ENCODE measurements at places on chromosomes 5 and 9.

- no peak for DNase-seq
These were observed 164.3 kb downstream of the TMEM232 start for GRCh38 chr5:110562191-110562590.

GRCh38 chr9:136629879-136630661, 32.6 kb upstream of the EGFL7 start:
- DNase-seq = peak; percentile 26

DNA sequence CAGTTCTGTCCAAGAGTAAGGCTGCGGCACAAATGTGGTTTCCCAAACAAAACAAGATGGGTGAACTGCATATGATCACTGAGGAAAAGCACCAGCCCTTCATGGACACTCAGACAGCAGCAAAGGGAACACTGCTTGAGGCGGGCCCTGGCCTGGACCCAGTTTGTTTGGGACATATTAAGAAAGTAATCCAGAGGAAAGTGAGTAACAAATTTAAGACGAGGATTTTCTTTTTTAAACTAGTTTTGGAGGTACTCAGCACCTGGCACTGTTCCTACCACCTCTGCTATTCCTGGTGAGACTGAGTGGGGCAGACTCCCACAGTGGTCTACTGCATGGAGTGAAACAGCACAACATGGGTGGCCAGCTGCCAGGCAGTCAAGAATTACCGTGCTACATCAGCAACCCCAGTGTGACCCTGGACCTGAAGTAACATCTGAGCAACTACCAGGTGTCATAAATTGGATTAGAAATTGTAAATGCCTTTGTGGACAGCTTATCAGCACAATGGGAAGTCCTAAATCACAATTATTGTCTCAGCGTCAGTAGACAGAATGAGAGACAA, 28.5 kb downstream of the P4HA2 start:
- DNase-seq = no peak

GRCh38 chr9:68705531-68706362, 707 bp downstream of the PIP5K1B start:
- DNase-seq = peak; percentile 48

GRCh38 chr9:78630966-78631365, 334.0 kb downstream of the PSAT1 start:
- DNase-seq = no peak

DNA sequence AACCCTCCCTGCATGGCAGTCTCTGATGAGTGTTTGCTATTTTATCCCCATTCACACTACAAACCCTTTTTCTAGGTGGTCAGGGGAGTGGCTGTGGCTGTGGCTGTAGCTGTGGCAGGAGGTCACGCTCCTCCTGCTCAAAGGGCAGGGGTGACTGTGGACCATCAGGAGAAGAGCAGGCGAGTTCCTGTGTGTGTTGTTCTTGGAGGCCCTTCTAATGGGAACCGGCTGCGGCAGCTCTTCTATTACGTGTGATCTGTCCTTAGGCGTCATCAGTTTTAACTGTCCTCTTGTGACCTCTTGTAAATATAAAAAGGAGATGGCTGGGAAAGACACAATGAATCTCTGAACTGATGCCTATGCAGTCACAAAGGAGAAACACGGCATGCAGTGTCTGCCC, 65.1 kb downstream of the ANKH start:
- DNase-seq = no peak

DNA sequence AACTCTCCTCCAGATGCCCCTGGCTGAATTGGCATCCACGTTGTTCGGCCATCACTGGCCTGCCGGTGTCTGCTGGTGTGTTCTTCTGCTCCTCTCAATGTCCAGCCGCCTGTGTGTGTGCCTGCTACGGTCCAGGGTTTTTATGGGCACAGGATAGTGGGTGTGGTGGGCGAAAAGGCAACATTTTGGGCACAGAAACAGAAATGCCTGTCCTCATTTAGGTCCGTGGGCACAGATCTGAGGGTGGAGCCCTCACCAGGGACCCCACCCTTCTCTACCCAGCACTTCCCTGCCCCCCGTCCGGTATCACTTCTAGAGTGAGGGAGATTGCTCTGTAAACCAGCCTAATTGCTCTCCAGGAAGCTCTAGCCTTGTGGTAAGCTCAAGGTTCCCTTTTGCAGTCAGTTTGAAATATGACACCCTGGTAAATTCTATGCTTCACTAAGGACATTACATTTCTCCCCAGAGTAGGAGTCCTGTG, 410.1 kb downstream of the MAT2B start:
- DNase-seq = no peak

DNA sequence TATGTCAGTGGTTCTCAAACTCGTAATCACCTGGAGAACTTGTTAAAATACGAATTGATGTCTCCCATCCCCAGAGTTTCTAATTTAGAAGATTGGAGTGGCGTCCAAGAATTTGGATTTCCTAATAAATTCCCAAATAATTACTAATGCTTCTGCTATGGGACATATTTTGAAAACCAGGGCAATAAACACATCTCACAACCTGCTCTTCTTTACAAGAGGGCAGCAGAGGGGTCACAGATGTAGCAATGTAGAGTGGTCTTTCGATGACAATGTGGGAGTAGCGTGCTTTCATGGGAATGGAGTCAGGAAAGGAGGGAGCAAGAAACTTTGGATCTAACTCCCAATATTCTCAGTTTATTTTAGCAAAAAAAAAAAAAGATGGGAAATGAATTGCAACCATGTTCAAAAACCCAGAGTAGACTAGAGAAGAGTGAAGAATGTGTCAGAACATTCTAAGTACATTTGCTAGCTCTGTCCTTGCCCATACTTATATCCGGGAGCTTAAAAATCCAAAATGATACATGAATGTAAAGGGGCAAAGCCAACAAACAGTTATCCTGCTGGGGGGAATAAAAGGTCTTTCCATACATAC, 33.8 kb upstream of the ALDH1A1 start:
- no peak for DNase-seq

- no peak for DNase-seq
These were observed 16.1 kb upstream of the DRD1 start for GRCh38 chr5:175460126-175460525.

DNA sequence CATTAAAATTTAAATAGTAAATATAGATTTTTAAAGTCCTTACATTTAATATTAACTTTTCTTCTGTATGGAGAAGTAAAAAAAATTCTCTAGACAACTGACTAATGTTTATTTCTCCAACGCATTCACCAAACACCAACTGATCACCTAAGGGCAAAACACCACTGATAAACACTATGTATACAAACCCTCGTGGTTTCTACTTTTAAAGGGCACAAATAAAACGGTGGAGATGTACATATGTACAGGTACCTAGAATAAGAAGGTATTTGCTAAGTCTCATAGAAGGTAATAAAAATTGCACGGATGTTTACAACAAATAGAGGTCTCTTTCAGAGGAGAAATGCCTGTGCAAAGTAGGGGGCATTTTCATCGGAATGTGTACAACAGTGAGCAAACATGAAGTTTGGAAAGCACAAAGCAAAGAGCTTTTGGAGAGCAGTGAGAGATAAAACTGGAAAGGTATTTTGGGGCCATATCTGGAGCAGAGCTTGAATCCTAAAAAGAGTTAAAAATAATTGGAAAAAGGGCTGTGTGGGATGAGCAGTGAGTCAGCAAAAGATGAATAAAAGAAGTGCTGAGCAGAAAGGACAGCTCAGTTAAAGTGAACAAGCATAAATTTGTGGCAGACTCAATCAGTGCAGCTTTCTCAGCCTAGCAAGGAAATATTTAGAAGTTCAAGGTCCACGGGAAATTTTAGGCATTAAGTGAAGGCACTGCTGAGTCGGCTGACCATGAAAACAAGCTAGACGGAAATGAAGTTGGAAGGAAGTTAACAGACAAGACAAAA, 160.0 kb downstream of the TMEM161B start:
- DNase-seq = no peak

- DNase-seq = no peak
These were observed 13.2 kb downstream of the GZMK start for GRCh38 chr5:55037046-55037771.

GRCh38 chr9:110076894-110077725, 130.8 kb downstream of the C9orf152 start:
- DNase-seq = no peak

- no peak for DNase-seq
These were observed 6.2 kb upstream of the DTWD2 start for GRCh38 chr5:118994595-118994994.

DNA sequence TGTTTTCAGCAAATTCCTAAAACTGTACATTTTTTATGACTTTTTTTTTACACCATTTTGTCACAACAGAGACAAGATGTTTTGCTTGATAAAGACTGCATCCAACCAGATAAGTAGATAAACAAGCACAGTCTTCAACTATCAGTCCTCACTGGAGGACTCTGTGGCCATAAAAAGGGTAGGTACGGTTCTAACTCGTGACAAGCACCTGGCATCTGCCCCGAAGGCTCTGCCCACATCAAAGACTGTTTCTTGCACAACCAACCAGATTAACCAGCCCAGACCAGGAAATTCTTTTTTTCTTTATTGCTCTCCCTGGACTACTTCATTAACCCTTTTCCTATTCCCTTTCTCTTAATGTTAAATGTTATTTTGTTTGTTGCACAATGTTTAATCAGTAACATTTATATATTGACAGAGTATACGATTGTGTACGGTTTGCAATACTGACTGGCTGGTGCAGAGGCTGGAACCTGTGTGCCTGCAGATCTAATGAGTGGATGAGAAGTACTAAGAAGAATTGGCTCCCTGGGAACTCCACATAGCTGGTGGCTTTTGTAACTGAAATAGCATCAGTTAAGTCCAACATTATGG, 74.1 kb downstream of the SERINC5 start:
- DNase-seq = no peak

- DNase-seq = no peak
These were observed 40.2 kb upstream of the TEX48 start for GRCh38 chr9:114722081-114722621.

GRCh38 chr9:123416176-123416575, 60.2 kb downstream of the CRB2 start:
- no peak for DNase-seq

- no peak for DNase-seq
These were observed 54.2 kb upstream of the IRX4 start for GRCh38 chr5:1936901-1937300.

- no peak for DNase-seq
These were observed 642.1 kb downstream of the SLCO4C1 start for GRCh38 chr5:101653996-101654395.

DNA sequence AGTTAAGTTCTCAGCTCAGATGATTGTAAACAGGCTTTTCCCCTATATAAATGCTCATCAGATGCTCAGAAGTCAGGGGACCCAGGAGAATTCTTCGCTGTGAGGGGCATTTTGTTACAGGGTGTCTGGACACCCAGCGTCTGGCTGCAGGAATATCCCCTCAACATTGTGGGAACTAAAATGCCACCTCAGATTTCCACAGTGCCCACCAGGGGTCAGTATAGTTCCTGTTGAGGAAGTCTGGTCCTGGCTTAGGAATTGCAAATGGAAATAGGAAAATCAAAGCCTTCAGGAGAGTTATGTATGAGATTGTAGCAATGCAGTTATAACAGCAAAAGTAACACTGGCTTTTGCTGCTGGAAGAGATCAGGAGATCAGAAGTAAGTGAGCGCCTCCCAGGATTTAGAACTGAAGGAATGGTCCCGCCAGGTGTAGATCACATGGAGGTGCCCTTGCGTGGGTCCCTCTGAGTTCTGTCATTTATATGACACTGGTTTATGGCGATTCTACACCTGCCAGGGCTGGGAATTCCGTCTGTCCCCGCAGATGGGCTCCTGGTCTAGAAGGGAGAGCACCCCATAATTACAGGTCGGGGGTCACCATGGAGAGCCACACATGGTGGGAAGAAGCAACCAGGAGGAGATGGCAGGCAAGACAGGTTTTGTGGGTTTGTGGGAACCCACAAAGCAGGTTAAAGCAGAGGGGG, 47.1 kb upstream of the CTSL start:
- DNase-seq = peak; percentile 76

DNA sequence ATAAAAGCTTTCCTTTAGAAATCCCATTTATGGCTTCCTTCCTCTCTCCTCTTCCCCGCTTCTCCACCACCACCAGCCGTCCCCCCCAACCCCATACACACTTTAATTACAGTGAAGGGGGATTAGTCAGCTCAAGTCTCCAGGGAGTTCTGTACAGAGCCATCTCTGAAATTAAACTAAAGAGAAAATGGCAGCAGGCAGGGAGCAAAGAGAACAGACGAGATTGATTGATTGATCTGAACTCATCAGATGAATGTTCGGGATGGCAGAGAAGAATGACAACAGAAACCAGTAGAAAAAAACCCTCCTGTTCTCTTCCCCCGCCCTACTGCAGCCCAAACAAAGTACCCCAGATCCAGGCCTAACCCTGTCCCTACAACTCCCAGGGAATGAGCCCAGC, 241.7 kb upstream of the PANK3 start:
- DNase-seq = no peak

DNA sequence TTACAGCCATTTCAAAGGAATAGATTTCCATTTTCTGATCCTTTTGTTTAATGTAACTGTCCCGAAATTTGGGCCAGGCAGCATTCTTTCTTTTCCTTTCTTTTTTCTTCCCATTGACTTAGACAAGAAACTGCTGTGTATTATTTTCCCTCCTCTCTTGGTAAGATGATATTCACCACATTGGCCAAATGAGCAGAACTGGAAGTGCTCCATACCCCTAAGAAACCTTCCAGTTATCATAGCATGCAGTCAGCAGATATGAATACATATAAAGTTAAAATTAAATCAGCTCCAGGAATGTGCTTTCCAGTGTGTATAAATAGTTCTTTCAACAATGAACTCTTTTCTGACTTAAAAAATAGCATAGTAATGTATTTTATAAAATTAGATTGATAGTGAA, 168.5 kb upstream of the GAS1 start:
- no peak for DNase-seq

- peak; percentile 23 for DNase-seq
These were observed 41.8 kb upstream of the KDM4C start for GRCh38 chr9:6715755-6716643.

DNA sequence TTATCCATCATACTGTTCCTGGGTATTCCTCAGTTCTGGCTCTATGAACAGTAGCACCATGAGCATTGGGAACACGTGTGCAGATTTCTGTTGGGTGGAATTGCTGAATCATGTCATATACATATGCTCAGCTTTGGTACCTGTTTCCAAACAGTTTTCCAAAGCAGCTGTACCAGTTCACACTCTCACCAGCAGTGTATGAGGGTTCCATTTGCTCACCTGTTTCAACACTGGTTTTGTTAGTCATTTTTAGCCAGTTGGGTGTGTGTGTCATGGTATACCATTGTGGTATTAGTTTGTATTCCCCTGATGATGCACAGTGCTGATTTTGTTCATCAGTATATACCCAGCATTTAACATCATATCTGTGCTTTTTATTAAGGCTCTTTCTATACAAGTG, 56.7 kb upstream of the ECM2 start:
- DNase-seq = no peak
